ENCODE measurements at places on chromosomes 4 and X.

DNA sequence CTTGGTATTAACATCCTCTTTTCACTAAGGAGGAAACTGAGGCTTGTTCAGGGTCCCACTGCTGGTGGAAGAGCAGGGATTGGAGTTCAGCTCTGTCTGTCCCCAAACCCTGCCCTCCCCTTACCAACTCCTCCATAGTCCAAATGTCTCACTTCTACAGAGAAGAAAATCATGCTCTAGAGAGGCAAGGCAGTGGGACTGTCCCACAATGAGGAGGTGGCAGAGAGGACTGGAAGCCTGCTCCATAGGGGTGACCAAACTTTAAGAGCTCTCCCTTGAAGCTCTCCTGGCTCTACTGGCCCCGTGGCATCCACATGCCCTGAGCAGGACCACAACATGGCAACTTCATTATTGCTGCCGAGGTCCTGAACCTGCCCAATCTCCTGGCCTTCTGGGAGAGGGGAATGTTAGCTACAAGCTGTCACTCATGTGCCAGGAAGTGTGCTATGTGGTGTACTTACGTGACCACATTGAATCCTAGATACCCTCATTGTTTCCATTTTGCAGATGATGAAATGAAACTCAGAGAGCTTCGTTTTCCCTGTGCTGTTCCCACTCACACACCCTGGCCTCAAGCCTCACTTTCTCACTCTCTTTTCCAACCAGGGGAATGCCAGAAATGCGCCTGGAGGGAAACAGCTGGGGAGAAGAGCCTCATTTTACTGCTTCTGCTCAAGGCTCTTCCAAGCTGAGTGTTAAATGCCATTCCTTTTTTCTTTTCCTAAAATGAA is 71.5 kb downstream of the ANAPC4 start:
- no peaks in the 10 kb centered on the region for H3K4me1 ChIP-seq
- no peaks in the 10 kb centered on the region for H3K36me3 ChIP-seq
- H3K27me3 ChIP-seq, result no peaks in the 10 kb centered on the region
- DNase-seq, result peak; percentile 32

GRCh38 chr4:88696630-88697029 is 999 bp downstream of the NAP1L5 start:
- DNase-seq, result no peak
- H3K27ac ChIP-seq, result no peak overlapping the region
- peaks cover 27% of the 10 kb centered on the region for H3K36me3 ChIP-seq
- H3K27me3 ChIP-seq, result no peaks in the 10 kb centered on the region
- no peaks in the 10 kb centered on the region for H3K4me1 ChIP-seq

DNA sequence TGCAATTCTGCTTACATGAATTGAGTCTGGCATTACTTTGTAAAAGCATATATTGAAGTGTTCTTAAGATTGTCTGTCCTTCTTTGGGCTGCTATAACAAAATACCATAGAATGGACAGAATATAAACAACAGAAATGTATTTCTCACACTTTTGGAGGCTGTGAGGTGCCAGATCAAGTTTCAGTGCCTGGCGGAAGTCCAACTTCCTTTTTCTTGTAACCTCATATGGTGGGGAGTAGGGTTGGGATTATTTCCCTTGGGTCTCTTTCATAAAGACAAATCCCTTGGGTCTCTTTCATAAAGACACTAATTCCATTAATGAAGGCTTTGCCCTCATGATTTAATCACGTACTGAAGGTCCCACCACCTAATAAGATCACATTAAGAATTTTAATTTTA is 199.3 kb upstream of the GRID2 start:
- H3K27ac ChIP-seq, result no peak overlapping the region
- no peaks in the 10 kb centered on the region for H3K27me3 ChIP-seq
- H3K4me1 ChIP-seq, result no peaks in the 10 kb centered on the region
- no peak overlapping the region for H3K4me3 ChIP-seq
- DNase-seq, result no peak

DNA sequence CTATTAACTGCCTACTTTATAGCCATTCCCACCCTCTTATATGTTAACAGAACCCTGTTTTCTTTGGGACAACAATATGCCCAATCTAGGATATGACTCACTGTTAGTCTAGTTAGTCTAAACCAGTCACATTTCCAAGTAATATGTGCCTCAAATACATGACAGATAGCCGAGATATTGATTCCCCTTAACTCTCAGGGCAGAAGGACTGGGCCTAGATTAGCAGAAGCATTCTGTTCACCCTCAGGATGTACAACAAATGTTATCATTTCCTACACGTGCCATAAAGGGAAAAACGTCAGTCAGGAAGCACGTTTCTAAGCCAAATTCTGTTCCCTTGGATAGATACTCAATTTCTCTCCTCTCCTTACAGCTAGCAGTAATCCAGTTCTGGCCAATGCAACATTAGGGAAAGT is 114.1 kb downstream of the SLC10A7 start:
- no peaks in the 10 kb centered on the region for H3K27me3 ChIP-seq
- H3K27ac ChIP-seq, result peak overlapping the region; percentile 20
- H3K4me3 ChIP-seq, result no peak overlapping the region
- DNase-seq, result no peak
- H3K36me3 ChIP-seq, result no peaks in the 10 kb centered on the region

- DNase-seq, result no peak
- H3K4me1 ChIP-seq, result no peaks in the 10 kb centered on the region
- peak overlapping the region; percentile 89 for H3K27ac ChIP-seq
- no peaks in the 10 kb centered on the region for H3K36me3 ChIP-seq
- no peak overlapping the region for H3K4me3 ChIP-seq
- H3K27me3 ChIP-seq, result no peaks in the 10 kb centered on the region
Observed at GRCh38 chrX:129772796-129773431, 6.8 kb upstream of the SASH3 start.

GRCh38 chr4:141177171-141177570 is 43.5 kb upstream of the ZNF330 start:
- no peak for DNase-seq
- H3K4me3 ChIP-seq, result no peak overlapping the region
- H3K4me1 ChIP-seq, result no peaks in the 10 kb centered on the region
- H3K27ac ChIP-seq, result no peak overlapping the region

GRCh38 chr4:109040441-109040840 is 262.0 kb downstream of the COL25A1 start:
- H3K27ac ChIP-seq, result no peak overlapping the region
- no peak overlapping the region for H3K4me3 ChIP-seq
- H3K4me1 ChIP-seq, result no peaks in the 10 kb centered on the region
- H3K27me3 ChIP-seq, result no peaks in the 10 kb centered on the region
- H3K36me3 ChIP-seq, result no peaks in the 10 kb centered on the region
- DNase-seq, result no peak

DNA sequence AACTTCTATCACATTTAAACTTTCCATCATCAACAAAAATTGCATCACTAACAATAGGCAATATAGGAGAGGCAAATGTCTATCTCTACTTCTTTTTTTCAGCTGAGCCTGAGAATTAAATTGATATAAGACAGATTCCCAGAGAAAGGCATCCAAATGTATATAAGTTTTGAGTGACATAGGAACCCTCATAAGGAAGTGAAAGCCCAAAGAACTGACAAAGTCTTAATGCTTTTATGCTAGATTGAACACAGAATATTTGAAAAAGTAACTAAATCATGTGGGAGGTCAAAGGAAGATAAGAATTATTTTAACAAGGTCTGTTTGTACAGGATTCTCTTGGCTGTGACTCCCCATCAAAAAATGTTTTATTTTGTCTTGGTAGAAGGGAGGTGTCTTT is 714.9 kb downstream of the GRXCR1 start:
- no peak for DNase-seq
- H3K27ac ChIP-seq, result no peak overlapping the region
- no peaks in the 10 kb centered on the region for H3K4me1 ChIP-seq
- H3K27me3 ChIP-seq, result no peaks in the 10 kb centered on the region
- H3K4me3 ChIP-seq, result no peak overlapping the region

GRCh38 chr4:183029365-183029764 is 69.7 kb upstream of the WWC2 start:
- H3K4me1 ChIP-seq, result no peaks in the 10 kb centered on the region
- H3K27ac ChIP-seq, result no peak overlapping the region

GRCh38 chr4:107258359-107258758 is 222.2 kb upstream of the DKK2 start:
- no peak overlapping the region for H3K4me3 ChIP-seq
- no peaks in the 10 kb centered on the region for H3K36me3 ChIP-seq
- no peaks in the 10 kb centered on the region for H3K27me3 ChIP-seq

- DNase-seq, result no peak
- H3K36me3 ChIP-seq, result peaks cover 30% of the 10 kb centered on the region
- no peak overlapping the region for H3K27ac ChIP-seq
- H3K4me1 ChIP-seq, result no peaks in the 10 kb centered on the region
- H3K27me3 ChIP-seq, result no peaks in the 10 kb centered on the region
Observed at GRCh38 chr4:4440333-4441061, 53.6 kb downstream of the NSG1 start.

GRCh38 chrX:109537324-109537665 is 651 bp downstream of the NXT2 start:
- H3K4me1 ChIP-seq, result no peaks in the 10 kb centered on the region
- no peaks in the 10 kb centered on the region for H3K36me3 ChIP-seq
- peak overlapping the region; percentile 84 for H3K27ac ChIP-seq

- no peaks in the 10 kb centered on the region for H3K36me3 ChIP-seq
- DNase-seq, result no peak
- H3K27me3 ChIP-seq, result no peaks in the 10 kb centered on the region
- H3K4me3 ChIP-seq, result no peak overlapping the region
Observed at GRCh38 chr4:38950159-38950558, 82.0 kb downstream of the TMEM156 start.

- no peaks in the 10 kb centered on the region for H3K36me3 ChIP-seq
- H3K27ac ChIP-seq, result no peak overlapping the region
- no peaks in the 10 kb centered on the region for H3K27me3 ChIP-seq
- no peak overlapping the region for H3K4me3 ChIP-seq
- H3K4me1 ChIP-seq, result no peaks in the 10 kb centered on the region
Observed at GRCh38 chrX:120625371-120625770, 4.5 kb downstream of the C1GALT1C1 start.

- no peaks in the 10 kb centered on the region for H3K27me3 ChIP-seq
- H3K4me1 ChIP-seq, result no peaks in the 10 kb centered on the region
- H3K4me3 ChIP-seq, result no peak overlapping the region
- H3K27ac ChIP-seq, result no peak overlapping the region
Observed at GRCh38 chrX:8743126-8743732, 11.3 kb upstream of the ANOS1 start.

DNA sequence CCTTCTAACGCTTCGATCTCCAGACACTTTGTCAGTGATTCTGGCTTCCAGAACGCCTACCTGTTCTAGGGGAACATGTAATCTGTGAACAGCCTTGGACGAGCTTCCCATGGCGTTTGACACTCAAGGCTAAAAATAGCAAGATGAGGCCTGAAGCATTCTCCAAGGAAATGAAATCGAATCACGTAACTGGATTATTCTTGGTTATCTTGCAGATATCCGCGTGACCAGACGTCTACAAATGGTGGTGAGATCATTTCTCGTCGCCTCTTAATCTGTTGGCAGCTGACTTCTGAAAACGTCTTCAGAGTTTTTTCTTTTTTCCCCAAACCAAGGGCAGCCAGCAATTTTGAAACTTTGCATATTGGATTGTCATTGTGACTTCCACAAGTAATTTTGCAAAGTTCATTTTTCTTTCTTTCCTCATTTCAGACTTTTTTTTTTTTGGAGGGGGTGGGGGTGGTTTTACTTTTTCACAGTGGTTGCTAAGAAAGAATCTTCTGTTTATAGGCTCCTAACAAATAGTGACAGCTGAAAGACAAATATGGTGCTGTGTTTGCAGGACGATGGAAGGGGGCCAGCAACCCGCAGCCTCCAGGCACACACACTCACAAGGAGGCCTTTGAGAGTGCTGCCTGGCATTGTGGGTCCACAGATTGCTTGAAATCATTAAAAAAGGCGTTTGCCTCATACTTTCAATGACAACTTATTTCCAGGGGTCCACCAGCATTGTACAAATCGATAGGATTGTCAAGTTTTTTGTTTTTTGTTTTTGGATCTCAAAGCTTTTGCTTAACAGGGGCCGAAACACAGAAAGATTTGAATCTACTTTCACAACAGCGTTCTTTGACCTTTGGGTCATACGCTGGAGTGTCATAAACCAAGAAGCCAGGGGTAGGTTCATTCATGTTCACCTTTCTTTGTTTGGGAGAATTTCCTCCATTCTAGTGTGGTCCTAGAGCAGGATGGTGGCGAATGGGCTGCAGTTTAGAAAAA is 32.4 kb upstream of the PDLIM3 start:
- H3K4me1 ChIP-seq, result peaks cover 3% of the 10 kb centered on the region
- peak overlapping the region; percentile 76 for H3K27ac ChIP-seq
- no peaks in the 10 kb centered on the region for H3K27me3 ChIP-seq
- H3K36me3 ChIP-seq, result no peaks in the 10 kb centered on the region
- peak; percentile 50 for DNase-seq

DNA sequence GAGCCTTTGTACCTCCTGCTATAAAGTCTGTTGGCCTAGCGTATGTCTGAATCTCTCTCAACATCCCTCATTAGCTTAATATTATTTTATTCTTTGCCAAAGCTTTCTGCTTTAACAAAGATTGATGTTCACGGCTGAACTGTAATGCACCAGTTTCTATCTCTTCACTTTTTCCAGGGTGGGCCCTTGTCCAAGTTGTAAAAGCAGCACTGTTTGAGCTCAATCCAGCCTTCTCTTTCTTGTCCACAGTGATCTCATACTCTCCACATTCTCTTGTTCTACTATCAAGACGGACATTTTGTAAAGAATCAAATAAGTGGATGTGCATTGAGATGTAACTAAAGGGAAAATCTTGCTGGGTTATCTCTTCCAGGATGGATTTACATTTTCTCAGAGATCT is 34.4 kb upstream of the RTL3 start:
- no peak for DNase-seq
- no peaks in the 10 kb centered on the region for H3K36me3 ChIP-seq
- H3K27ac ChIP-seq, result no peak overlapping the region
- H3K4me1 ChIP-seq, result no peaks in the 10 kb centered on the region

GRCh38 chr4:8188743-8189550 is 10.1 kb upstream of the SH3TC1 start:
- DNase-seq, result peak; percentile 85
- H3K36me3 ChIP-seq, result no peaks in the 10 kb centered on the region
- H3K27ac ChIP-seq, result peak overlapping the region; percentile 86
- H3K4me3 ChIP-seq, result no peak overlapping the region
- H3K27me3 ChIP-seq, result peaks cover 7% of the 10 kb centered on the region
